Naive thymus-derived CD8-positive, alpha-beta T cell (primary cell): ENCODE measurements at places on chromosomes 7 and 10. TPM values are rescaled to one million over a fixed set of nuclear protein-coding genes. Genes with fewer than 3 reads are reported as not detected.

DNA sequence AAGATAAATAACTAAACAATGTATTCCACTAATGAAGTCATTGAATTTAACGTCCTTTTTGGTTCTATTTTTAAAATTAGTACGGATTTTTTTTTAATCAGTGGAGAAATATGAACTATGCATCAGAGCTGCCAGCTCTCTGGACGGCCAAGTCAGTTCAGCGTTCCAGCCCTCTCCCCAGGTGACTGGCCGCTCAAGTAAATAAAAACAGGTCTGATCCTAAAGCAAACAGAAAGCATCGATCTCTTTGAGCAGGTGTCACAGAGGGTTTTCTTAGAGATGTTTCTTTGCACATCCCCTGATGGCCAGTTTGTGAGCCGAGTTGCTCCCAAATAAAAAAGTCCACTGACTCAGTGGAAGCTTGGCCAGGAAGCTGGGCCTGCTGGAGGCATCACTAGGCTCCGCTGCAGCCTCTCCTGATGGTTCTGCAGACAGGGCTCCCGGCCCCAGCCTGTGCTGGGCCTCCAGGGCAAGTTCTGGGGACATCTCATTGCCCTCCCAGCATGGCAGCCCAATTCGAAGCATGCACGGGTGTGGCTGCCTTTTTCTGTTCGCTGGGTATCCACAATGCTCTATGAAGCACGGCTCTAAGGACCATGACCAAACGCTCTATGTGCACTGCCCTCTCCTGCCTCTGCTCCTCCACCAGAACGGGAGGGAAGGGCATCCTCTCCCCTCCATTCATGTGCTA, 74.7 kb upstream of the PPP2R2D start:
- H3K4me1 ChIP-seq = no peaks in the 10 kb centered on the region
- H3K27me3 ChIP-seq = peaks cover 6% of the 10 kb centered on the region
- H3K27ac ChIP-seq = no peak overlapping the region
- H3K4me3 ChIP-seq = no peak overlapping the region
- H3K36me3 ChIP-seq = no peaks in the 10 kb centered on the region

- peak; percentile 15 for DNase-seq
- peaks cover 41% of the 10 kb centered on the region for H3K4me1 ChIP-seq
- peaks cover 3% of the 10 kb centered on the region for H3K27me3 ChIP-seq
- H3K27ac ChIP-seq = peak overlapping the region; percentile 88
- H3K4me3 ChIP-seq = peak overlapping the region; percentile 86
These were observed 82.5 kb upstream of the CREB5 start for GRCh38 chr7:28329661-28330363.

DNA sequence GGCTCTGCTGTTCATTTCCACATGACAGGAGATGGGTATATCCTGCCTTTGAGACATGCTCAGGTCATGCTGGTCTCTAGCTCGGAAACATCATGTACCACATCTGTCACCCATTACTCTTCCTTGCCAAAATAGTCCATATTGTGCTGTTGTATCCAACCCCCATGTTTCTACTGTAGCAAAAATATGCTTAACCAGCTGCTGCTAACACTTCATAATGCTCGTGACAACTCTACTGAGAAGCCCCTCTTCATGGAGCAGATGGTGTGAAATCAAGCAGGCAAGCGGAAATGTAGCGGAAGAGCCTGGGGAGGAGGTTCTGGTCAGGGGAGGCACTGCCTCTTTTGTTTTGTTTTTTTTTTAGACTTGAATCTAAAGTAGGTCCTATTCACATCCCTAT, 82.9 kb downstream of the NPY start:
- H3K36me3 ChIP-seq = no peaks in the 10 kb centered on the region
- H3K27me3 ChIP-seq = peaks cover 7% of the 10 kb centered on the region
- H3K4me1 ChIP-seq = no peaks in the 10 kb centered on the region
- no peak for DNase-seq

COL13A1 gene
- polyA plus RNA-seq = not detected

RGR gene
- not detected for polyA plus RNA-seq
